ENCODE measurements at places on chromosomes 5 and 9.

DNA sequence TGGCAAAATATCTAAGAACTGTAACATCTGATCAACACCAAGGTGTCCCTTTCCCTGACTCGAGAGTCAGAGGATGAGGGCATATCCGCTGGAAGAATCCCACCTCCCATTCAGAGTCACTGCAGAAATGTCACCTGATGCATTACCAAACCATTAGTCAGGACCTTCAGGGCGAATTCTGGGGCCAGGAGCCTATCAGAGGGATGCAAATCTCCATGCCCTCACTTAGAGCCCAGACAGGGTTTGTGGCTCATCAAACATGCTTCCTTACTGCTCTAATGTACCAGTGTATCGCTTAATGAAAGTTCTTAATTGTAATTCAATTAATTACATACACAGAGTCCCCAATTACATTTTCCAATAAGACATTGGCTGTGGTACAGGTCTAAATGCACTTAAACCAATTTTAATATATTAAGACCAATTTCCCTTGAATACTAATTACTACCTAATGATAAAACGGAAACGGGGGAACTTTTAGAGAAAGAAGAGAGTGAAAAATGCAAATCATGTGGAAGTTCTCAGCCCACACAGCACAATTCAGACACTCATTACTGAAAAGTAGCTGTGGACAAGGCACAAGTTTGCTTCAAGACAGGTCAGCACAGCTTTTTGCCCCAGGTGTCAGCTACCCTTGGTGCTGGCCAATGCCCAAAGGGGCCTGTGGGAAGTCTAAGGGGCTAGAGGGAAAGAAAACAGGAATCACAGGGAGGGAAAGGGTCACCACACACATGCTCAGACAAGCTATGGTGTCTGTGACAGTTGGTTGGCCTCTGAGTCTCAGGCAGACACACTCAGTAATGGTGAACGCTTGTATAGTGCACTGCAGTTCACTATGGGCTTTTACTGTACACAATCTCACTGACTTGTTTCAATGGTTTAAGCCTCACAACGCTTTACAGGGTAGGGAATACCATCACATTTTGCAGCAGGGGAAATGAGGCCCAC is 211.6 kb downstream of the MAPKAP1 start:
- no peak for DNase-seq

- no peak for DNase-seq
Measured at GRCh38 chr5:169657127-169657526, 20.1 kb downstream of the DOCK2 start.

DNA sequence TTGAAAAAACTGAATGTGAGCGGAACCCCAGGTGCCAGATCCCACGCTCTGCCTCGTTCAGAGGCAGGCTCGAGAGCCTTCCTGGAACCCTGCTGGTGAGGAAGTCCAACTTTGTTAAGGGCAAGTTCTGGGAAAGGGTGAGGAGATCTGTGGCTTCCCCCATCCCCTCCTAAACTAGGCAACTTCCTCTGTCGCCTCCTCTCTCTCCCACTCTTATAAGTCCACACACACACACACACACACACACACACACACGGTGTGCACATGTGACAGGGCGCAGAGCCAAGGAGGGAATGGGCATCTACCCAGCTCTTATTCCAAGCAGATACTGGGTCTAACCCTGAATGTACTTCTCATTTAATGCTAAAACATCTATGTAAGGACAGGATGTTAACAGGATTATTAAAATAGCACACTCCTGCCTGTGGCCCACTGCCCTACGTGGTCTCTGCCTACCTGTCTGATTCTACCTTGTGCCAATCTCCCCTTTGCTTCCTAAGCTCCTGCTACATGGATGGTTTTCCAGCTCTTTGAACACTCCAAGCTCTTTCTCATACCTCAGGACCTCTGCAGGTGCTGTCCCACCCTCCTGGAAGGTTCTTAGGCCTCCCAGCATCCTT is 72.4 kb upstream of the FBXW11 start:
- DNase-seq: no peak

GRCh38 chr5:73300337-73301207 is 127.6 kb downstream of the TMEM174 start:
- DNase-seq: no peak

DNA sequence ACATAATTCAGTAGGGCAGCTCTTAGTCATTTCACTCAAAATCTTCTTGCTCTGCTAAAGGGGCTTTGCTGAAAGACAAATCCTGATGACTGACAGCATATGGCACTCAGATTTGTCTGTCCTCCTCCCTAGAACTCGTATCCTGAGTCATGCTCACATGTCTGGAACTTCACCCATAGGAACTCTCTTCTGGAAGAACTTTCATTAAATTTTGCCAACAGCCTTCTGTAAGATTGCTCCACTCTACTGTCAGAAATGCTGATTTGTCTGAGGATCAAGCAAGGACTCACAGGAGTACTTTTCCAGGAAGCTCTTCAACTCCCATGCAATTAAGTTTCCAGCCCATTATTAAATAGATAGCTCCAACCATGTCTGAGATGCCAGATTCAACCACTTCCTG is 59.8 kb upstream of the SNX2 start:
- no peak for DNase-seq

DNA sequence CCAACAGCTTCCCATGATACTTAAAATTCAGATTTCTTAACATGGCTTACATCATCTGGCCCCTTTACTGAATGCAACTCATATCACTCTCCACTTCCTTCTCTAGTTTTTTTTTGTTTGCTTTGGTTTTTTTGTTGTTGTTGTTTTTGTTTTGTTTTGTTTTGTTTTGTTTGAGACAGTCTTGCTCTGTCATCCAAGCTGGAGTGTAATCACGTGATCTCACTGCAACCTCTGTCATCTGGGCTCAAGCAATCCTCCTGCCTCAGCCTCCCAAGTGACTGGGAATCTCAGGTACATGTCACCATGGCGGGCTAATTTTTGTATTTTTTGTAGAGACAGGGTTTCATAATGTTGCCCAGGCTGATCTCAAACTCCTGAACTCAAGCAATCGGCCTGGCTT is 41.4 kb downstream of the CPLANE1 start:
- DNase-seq: no peak

DNA sequence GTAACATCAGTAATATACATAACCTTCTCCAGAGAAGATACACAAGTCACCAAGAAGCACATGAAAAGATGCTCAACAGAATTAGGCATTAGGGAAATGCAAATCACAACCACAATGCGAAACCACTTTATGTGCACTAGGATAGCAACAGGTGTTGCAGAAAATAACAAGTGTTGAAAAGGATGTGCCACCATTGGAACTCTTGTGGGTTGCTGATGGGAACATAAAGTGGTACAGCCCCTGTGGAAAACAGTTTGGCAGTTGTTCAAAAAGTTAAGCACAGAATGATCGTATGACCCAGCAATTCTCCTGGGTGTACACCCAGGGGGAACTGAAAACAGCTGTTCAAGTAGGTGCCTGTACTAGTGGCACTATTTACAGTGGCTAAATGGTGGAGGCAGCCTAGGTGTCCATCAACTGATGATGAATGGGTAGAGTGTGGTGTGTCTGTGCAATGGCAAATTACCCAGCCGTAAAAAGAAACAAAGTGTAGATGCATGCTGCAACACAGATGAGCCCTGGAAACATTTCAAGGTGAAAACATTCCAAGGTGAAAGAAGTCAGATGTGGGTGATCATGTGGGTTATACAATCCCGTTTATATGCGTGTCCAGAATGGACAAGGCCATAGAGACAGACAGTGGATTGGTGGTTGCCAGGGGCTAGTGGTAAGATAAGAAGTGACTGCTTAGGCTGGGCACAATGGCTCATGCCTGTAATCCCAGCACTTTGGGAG is 27.2 kb downstream of the CCDC69 start:
- DNase-seq: no peak

- no peak for DNase-seq
Measured at GRCh38 chr9:126965541-126966428, 51.2 kb downstream of the RALGPS1 start.

DNA sequence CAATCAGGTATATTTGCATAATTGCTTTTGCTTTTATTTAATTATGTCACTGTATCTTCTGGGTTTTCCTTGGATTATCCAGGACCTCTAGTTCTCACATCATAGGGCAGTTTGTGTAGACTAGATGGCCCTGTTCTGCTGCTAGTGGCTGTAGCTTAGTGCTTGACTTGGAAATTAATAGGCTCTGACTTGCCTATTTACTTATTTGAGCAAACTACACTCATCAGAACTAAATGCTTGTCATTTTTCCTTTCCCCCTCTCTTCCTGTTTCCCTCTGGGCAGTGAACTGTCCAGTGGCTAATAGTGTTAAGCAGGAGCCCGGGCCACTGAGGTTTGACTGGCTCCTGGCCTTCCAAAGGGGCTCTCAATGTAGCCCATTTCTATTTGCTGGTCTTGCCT is 135.7 kb downstream of the MAN2A1 start:
- no peak for DNase-seq

DNA sequence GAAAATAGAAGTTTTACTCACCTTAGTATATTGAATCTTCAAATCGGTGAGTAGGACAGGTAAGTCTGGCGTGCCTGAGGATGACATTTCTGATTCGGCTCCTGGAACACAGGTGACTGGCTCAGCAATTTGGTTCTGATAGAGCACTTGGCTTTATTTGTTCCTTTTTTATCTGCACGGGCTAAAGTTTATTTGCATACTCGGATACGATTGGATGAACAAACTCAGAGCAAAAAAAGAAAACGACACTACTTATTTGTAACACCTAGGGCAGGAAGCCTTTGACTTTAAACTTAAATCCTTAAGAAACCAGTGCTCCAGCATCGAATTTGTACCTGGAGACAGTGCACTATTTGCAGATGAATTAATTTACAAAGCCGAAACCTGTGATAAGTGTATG is at the start of gene ALDH1A1:
Gene ALDH1A1 (minus strand): TSS at position 140 of the 400 bp plus-strand sequence. CDS start 53 bp downstream, at position 87.
- no peak for DNase-seq

- no peak for DNase-seq
Measured at GRCh38 chr5:128765448-128766061, 199.7 kb upstream of the SLC27A6 start.

GRCh38 chr9:16987026-16987425 is 116.6 kb upstream of the BNC2 start:
- DNase-seq: no peak

- peak; percentile 80 for DNase-seq
Measured at GRCh38 chr5:75536694-75537360, 25.1 kb downstream of the POLK start.

GRCh38 chr5:72453246-72453775 is 53.9 kb downstream of the ZNF366 start:
- DNase-seq: no peak

DNA sequence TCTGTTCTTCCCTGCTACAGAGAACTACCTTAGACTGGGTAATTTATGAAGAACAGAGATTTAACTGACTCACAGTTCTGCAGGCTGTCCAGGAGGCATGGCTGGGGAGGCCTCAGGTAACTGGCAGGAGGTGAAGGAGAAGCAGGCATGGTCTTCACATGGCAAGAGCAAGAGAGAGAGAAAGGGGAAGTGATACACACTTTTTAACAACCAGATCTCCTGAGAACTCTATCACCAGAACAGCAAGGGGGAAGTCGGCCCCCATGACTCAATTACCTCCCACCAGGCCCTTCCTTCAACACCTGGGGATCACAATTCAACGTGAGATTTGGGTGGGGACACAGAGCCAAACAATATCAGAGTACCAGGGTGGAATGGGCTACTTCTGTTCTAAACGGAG is 766.8 kb downstream of the TLE1 start:
- no peak for DNase-seq

DNA sequence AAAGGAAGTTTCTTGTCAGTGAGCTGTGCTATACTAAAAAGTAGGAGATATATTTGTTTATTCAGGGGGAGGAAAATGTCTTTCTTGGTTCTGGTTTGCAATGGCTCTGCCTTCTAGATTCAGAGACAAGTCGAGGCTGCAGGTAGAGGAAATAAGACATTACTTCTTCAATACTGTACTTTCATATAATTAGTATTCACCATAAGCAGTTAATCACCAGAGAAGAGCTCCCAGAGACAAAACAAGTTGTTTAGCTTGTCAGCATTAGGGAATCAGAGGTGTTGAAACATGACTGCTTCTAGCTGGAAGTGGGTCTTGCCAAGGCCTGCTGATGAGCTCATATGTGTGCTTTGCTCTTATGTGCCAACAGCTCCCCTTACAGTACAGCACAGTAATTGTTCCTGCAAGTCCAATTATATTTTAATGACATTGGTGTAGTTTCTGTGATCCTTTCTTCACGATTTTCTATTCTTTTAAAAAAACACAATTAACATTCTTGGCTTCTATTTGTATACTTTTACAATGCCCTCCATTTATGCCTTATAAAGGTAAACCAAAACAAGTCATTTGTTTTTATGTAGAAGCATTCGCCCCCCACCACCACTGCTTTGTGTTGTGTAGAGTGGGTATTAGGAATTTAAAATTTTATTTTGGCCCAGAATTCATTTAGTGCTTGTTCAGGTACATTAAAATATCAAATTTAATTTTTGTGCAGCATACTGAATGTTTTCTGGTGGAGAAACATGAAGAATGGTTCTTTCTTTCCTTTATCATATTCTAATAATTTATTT is 112.2 kb downstream of the RPS23 start:
- no peak for DNase-seq

- no peak for DNase-seq
Measured at GRCh38 chr5:89449392-89450148, 566.6 kb upstream of the MEF2C start.

GRCh38 chr5:143471041-143471509 is 67.6 kb upstream of the NR3C1 start:
- DNase-seq: no peak

DNA sequence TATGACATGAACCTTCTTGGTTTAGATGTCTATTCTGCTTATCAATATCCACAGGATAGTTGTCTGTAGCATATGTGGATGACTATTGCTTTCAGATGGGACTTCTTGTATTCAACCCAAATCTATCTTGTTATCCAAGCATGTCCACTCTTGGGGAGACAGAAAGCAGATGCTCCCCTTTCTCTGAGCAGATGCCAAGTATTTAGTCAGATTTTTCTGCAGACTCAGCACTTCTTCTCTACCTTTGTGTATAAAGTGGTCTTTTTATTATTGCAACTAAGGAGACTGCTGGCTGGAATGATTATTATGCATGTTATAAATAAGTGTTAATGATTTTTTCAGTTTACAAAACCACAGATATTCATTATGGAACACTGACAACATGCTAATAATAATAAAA is 45.1 kb upstream of the ASTN2 start:
- no peak for DNase-seq

GRCh38 chr9:71352837-71353236 is 231.4 kb upstream of the TRPM3 start:
- no peak for DNase-seq

DNA sequence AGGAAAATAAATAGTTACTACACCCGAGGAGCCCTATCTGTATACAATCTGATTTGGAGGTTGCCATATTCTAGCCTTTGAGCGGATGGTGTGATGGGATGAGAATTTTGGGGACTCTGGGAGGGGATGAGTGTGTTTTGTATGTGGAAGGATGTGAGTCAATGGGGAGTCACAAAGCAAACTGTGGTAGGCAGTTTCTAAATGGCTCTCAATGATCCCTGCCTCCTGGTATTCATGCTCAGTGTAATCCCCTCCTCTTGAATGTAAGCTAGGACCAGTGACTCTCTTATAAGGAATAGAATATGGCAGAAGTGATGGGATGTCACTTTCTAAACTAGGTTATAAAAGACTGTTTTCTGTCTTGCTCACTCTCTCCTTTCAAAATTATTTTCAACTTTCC is 205.7 kb upstream of the RIOK2 start:
- DNase-seq: no peak

GRCh38 chr5:143564417-143564816 is 160.9 kb upstream of the NR3C1 start:
- DNase-seq: no peak

All from spleen (tissue), 13 donors.